ENCODE measurements at places on chromosomes 4 and X.

GRCh38 chrX:105697984-105698781, 124.2 kb upstream of the NRK start:
- no peak for DNase-seq

GRCh38 chr4:174420316-174420715, 102.0 kb downstream of the HPGD start:
- no peak for DNase-seq

GRCh38 chrX:56000174-56000573, 232.0 kb upstream of the KLF8 start:
- no peak for DNase-seq

- no peak for DNase-seq
Measured at GRCh38 chr4:168880072-168880675, 129.9 kb downstream of the CBR4 start.

DNA sequence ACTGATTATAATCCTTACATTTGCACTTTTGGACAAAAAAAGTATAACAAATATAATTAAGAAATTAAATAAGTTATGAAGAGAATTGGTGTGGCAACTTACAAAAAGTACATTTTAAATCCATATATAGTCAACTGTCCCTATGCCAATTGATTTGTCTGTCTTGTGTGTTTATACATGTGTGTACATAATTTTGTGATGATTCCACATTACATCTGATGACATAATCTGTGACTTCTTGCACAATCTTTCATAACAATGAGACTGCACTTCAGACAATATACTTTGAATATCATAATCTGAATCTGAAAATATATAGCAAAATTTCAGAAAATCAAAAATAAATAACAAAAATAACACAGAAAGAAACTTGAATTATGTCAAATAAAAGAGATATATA, 953.4 kb downstream of the FAT4 start:
- DNase-seq = peak; percentile 39

DNA sequence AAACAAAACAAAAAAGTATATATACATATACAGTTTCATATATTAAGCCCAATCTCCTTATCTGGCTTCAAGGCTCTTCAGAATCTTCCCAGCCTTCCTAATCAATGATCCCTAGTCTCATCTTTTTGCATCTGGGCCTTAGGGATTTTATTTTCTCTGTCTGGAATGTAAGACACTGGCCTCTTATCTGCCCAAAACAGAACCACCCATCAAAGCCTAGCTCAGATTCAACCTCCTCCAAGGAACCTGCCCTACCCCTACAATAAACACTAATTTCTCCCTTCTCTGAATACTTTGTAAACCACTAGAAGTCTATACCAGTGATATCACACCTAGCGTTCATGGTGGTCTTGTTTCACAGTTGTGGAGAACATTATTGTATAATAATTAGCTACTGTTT, 23.2 kb upstream of the GAB1 start:
- DNase-seq = no peak

- DNase-seq = no peak
Measured at GRCh38 chr4:1646690-1647089, 37.4 kb downstream of the FAM53A start.

GRCh38 chrX:102599951-102600579, 750 bp downstream of the ARMCX5 start:
- no peak for DNase-seq

GRCh38 chr4:106318511-106318910, 2.2 kb downstream of the AIMP1 start:
- no peak for DNase-seq

DNA sequence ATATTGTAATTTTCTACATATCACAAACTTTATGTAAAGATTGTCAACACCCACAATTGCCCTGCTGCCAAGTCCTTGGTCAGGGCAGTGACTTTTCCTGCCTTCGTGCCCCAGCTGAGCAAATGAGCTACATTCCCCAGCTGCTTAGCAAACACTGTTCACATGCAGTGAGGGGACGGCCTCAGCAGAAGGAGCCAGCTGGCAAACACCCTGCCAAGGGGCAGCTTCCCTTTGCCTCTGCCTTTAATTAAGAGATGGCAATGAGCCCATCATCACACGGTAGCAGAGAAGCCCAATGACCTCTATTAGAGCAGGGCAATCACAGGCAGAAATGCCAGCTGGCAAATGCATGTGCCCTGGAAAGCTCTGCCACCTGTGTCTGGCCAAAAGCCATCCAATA, 253.4 kb downstream of the EPHA5 start:
- no peak for DNase-seq

- no peak for DNase-seq
Measured at GRCh38 chr4:122831515-122832196, 5.0 kb downstream of the FGF2 start.

GRCh38 chrX:108438110-108438623, at the start of gene COL4A6:
Gene COL4A6 (minus strand): TSS chrX:108438422. CDS start chrX:108438196, 226 bp downstream.
- DNase-seq = no peak

DNA sequence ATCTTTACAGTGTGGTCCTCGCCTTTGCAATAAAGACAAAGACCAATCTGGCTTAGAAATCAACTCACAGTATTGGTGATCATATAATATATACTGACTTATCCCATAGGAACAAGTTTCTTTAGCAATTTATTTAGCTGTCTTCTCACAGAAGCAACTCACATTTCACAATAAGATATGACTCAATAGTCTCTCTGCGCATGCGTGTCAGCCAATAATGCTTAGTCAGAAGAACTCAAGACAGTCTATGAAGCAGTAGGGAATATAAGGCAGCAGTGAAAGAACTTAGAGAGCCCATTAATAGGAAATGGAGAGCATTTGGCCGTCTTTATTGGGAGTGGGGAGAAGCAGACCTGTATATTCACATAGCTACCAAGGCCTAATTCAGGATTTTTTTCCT, 216.7 kb downstream of the IL13RA2 start:
- DNase-seq = peak; percentile 39

DNA sequence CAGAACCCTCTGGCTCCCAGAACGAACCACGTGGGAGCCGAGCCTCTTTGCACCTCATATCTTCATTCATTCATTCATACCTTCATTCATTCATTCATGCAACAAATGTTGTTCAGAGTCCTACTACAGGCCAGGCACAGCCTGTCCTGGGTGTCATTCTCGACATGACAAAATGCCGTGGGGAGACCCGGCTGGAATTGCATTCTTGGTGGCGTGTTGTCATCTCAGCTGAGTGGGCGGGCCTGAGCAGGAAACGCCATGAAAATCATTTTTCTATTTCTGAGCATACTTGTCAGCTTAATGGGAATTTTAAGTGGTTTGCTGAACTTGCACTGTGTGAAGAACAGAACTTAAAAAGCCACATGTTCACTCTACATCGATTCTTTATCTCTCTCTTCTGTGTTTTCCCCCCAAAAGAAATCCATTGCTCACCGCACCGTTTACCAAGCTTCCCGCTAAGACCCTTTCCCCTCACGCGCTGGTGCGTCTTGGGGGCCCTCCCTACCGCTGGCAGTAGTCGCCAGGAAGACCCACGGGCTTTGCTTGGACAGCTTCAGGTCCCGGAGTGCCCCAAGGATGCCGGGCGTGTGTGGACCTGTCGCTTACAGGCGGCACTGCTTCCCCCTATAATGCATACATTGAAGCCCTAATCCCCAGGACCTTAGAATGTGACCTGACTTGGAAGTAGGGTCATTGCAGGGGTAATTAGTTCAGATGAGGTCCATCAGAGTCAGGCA, 41.6 kb upstream of the HMX1 start:
- no peak for DNase-seq

DNA sequence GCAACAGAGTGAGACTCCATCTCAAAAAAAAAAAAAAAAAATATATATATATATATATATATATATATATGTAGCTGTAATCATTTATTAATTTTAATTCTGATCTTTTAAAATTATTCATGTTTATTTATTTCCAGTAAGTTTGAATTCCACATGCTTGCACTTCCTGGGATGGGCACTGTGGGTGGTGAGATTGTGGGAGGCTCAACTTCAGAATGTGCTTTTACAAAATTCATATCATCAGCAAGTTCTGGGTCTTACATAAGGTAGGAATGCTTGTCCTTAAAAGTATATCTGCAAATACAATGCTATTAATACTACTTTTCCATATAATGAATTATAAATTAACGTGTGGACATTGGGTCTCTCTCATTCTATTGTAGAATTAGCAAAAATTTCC, 156.5 kb downstream of the EMCN start:
- no peak for DNase-seq

DNA sequence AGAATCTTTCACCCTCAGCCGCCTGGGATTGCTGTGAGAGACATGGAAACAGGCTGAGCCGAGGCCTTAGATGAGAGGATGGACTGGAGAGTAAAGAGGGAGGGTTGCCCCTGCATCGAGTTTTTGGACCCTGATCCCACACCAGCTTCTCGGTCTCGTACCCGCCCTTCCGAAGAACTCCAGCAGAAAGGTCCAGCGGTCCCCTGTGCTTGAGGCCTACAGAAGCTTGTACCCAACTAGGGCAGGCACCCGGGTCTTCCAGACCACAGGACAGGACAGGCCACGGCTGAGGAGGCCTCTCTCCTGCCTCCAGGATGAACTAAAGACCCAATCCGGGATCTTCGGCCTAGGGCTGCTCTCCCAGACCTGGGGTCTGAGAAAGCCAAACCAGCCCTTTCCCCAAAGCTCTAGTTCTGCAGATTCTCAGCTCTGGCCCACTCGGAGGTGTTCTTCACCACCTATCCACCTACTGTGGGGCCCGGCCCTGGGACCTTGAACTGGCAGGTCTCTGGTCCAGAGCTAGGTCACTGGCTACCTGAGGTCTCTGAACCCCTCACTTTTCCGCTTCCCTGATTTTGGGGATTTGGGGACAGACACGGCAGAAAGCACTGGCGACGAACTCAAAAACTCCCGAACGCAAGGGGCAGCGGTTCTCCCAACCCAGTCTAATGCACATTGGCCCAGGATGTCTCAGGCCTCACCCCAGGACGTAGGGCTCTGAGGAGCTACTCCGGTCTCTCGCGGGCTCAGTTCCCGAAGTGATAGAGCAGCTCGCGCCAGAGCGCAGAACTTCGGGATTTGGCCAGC, 1.1 kb downstream of the NKX3-2 start:
- no peak for DNase-seq

- no peak for DNase-seq
Measured at GRCh38 chrX:44765556-44765955, 78.3 kb upstream of the DUSP21 start.

GRCh38 chr4:2694691-2695090, 61.4 kb downstream of the TNIP2 start:
- no peak for DNase-seq

GRCh38 chrX:12965131-12965940, 9.6 kb upstream of the TMSB4X start:
- DNase-seq = no peak

GRCh38 chrX:46757593-46757992, 1.3 kb downstream of the SLC9A7 start:
- no peak for DNase-seq

- DNase-seq = no peak
Measured at GRCh38 chr4:44738615-44739014, 12.3 kb upstream of the GNPDA2 start.

DNA sequence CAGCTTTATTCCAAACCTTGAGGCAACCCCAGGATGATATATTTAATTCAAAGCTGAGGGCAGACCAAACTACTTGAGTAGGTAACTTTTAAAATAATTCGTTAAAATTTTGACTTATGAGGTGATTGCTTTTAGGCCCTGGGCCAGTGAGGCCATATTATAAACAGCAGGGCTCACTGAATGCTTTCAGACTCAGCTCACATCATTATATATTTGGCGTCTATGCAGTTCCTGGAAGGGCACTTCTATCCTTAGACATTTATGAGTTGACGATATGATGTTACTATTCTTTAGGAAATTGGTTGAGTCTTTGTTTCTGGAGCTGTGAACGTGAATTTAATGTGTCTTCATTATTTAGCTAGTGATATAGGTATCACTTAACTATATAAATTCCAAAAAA, 400.1 kb downstream of the PDHA2 start:
- DNase-seq = no peak

- no peak for DNase-seq
Measured at GRCh38 chrX:36909676-36910030, 98.5 kb upstream of the FAM47C start.

DNA sequence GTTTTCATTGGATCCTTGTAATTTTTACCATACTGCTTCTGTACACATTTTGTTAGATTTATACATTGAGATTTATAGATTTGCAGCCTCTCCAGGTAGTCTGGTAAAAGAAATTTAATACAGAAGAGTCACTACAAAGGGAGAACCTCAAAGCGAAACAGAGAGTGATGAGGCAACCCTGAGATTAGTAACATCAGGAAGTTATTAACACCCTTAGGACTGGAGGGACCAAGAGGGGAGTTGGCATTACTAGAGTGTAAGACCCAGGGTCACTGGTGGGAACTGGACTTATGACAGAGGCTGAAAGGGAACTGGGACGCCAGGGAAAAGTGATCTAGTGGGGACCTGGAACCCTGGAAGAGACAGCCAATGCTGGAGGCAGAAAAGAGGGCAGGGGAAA, 20.6 kb upstream of the MAML3 start:
- no peak for DNase-seq

DNA sequence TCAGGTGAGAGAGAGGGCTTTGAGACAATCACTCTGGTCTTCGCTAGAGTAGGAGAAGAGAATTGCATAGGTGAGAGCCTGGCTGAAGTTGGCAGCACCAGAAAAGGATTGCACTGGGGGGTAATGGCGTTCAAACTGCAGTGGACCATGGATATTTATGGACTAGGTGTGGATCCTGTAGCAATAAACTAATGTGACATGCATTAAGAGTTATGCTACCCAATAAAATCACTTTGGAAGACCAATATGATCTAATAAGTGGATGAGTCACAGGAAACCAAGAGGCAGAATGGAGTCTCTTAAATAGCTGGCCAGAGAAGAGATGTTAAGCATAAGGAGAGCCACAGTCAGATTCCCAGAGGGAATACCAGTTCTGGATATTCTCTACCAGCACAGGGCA, 259.8 kb downstream of the FBXO8 start:
- DNase-seq = no peak

DNA sequence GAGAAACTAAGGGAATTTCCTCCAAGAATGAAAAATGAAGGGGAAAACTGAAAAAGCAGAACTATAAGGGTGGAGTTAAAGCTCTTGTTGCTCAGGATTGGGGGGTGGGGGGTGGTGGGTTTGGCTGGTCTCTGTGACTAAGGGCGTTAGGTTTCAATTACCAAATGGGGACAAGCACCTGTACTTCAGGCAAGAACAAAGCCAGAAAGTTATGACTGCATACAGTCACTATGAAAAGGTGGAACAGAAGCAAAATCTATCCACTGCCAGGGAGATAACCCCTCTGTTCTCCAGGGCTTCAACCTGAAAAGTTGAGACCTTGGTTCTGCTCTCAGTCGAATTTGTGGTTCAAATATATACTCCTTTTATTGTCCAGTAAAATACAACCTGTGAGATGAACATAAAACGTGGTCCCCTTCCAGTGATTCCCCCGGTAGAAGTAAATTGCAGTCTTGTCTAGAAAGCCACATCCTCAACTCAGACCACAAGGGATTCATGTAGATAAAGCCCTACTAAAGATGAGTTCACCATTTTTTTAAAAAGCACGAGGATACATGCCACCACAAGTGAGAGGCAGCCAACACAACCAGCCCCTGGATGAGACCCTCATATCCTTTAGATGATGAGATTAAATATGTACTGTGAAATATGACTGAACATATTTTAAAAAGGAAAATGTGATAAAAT, 257.1 kb upstream of the RPS6KA3 start:
- DNase-seq = no peak
